Anterior cingulate cortex (tissue), 58 donors: ENCODE measurements at places on chromosomes 13 and 19.

DNA sequence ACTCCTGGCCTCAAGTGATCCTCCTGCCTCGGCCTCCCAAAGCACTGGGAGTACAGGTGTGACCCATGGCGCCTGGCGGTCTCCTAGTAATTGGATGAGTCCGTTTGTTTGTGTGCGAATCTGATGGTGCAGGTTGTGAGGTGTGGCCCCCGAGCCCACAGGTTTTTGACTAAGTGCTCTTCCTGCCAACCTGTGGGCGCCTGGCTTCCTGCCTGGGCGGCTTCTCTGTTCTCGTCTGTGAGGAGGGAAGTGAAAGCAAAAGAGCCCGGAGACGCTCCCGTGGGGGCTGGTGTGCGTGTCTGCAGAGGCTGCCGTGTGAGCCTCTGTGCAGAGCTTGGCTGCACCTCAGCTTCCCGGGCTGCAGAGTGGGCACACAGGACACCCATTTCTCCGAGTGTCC lies 10.0 kb downstream of the ARHGAP45 start:
- DNase-seq: no peak

- no peak for DNase-seq
Observed at GRCh38 chr19:1947651-1948209, 6.8 kb downstream of the CSNK1G2 start.

GRCh38 chr13:108226184-108226583 lies 8.0 kb downstream of the ABHD13 start:
- no peak for DNase-seq

GRCh38 chr19:6068711-6069110 lies 41.6 kb downstream of the RFX2 start:
- DNase-seq: no peak

DNA sequence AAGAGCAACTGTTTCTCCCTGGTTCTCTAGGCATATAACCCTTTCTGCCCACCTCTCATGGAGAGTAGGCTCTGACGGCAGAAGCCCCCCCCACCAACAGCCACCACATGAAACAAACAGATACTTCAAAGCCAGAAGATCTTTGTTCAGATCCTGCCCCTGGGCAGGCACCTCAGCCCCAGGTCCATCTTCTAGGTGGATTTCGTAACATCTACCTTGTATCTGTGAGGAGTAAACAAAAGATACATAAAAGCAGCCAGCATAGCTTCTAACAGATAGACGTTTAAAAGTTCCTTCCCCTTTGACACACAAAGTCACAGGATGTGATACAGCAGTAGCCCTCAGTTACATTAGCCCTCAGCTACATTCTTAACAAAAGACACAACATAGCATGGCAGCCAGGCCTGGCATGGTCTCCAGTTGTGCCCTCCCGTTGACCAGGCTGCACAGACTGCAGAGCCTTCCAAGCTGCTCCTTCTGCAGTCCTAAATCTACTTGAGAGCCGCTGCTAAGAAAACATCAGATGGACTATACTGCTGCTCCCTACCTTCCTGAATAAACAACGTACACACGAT lies 35.4 kb downstream of the BRD4 start:
- no peak for DNase-seq

DNA sequence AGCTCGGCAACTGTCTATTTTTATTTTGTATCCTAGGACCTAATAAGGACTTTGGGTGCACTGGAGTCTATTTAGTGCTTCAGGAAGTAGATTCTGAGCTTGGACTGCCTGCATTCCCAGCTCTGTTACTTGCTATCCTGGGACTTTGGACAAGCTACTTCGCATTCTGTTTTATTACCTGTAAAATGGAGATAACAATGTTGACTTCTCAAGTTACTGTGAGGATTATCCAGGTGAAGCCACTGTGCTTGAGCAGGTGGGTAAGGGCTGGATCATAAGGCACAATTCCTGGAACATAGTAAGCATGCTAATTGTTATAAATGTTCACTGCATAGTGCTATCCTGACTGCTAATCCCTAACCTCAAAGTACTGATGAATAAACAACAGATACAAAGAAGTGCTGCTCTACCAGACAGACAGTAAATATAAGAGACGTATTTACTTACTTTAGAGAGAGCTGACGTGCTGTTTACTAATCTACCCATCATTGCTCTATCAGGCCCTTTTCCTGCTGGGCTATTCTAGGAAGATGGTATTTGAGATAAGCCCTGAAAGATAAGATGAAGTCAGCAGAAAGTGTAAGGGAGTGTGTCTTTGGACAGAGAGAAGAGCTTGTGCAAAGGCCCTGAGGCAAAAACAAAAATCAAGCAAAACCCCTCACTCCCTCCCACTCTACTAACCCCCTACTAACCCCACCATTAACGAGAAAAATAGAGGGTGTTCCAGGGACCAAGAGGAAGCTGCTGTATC lies 50.8 kb upstream of the FLT1 start:
- no peak for DNase-seq

DNA sequence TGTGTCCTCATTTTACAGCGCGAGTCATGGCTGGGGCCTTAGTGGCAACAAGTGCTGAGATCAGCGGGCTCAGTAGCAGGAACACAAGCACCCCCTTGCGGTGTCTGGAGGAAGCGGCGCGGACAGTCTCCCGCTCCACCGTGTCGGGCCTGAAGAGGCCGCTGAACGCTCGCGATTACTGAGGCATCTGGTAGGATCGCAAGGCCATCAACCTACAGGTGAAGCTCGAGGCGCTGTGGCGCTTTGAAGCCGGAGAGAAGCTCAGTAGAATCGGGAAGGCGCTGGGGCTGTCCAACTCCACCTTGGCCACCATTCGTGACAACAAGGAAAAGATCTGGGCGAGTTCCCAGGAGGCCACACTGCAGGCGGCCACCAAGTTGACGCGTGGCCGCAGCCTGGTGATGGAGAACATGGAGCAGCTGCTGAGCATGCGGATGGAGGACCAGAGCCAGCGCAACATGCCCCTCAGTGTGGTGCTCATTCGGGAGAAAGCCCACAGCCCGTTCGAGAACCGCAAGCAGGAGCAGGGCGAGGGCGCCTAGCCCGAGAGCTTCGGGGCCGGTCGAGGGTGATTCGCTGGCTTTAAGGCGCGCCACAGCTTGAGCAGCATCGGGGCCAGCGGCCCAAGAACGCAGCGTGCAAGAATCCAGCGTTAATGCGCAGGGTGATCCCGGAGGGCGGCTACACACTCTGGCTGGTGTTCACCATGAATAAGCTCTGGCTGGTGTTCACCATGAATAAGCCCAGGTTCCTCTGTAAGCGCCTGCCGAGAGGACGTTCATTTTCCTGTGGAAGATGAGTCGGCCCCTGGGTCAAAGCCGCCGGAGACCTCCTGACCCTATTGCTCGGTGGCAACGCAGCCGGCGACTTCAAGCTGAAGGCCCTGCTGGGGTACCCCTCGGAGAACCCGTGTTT lies 8.3 kb upstream of the MZF1 start:
- DNase-seq: no peak

GRCh38 chr13:46389457-46390451 lies 2.7 kb upstream of the RUBCNL start:
- peak; percentile 70 for DNase-seq

GRCh38 chr19:3944018-3944721 lies 11.3 kb downstream of the NMRK2 start:
- no peak for DNase-seq

- no peak for DNase-seq
Observed at GRCh38 chr19:5661483-5661882, 18.8 kb downstream of the MICOS13 start.

DNA sequence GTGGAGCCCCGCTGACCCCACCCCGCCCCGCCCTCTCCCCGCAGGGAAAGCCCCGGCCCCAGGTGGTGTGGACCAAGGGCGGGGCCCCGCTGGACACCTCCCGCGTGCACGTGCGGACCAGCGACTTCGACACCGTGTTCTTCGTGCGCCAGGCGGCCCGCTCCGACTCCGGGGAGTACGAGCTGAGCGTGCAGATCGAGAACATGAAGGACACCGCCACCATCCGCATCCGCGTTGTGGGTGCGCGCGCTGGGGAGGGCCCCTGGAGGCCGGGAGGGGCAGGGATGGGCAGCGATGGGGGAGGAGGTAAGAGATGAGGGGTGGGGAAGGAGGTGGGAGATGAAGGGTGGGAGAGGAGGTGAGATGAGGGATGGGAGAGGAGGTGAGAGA lies 17.2 kb upstream of the EMC10 start:
- DNase-seq: no peak

DNA sequence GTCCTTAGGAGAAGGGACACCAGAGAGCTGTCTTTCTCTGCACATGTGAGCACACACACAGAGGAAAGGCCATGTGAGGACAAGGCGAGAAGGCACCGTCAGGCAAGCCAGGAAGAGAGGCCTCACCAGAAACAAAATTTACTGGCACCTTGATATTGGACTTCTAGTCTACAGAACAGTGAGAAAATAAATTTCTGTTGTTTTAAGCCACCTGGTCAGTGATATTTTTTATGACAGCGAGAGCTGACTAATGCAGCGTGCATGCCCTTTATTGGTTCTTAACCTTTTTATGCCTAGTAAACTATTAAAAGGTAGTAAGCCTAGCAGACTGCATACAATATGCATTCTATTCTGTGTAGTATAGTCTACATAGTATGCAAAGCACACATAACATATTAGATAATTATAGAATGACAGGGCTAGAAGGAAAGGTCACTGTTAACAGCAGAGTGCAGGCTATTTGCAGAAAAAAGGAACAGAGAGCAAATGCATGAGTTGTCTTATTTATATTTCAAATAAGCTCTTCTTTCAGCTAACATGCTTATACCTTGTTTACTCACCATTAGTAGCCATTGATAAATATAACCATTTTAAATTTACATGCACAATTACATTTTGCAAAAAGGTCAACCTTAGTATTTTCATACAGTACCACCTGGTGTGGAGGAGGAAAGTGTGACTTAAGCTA lies 25.2 kb upstream of the KATNAL1 start:
- no peak for DNase-seq

DNA sequence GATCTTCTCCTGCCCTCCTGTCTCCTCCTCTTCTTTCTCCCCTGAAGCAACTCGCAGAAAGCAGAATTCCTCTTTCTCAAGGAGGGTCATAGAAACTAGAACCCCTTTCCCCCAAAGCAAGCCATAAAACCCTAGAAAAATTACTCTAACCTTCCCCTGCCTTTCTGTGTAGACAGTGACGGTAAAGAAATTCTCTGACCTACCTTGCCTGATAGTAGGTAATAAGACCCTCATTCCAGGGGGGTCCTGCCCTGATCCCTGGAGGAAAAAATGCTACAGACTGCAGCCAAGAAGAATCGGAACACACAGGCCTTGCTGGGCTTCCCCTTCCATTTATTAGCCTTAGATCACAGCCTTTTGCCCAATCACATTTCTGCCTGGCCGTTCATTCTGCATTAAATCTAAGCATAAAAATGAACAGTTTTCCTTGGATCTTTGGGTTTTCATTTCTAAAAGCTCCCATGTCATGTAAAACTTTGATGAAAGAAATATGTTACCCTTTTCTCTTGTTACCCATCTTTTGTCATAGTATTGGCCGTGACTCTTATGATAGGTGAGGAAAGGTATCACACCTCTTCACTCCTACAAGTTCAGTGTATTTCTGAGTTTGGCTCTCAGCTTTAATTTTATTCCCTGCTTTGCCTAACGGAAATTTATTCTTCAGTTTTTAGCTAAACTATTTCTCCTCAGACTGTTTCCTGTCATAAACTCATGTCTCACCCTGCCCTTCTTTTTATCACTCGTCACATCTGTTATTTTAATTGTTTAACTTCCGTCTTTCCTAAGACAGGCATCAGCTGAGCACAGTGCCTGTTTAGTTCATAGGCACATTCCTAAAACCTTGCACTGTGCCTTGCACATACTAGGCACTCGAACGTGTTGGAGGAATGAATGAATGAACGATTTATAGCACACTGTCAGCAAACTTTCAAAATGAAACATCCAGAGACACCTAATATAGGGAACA lies 20.4 kb upstream of the CPB2 start:
- DNase-seq: no peak

- no peak for DNase-seq
Observed at GRCh38 chr19:6354098-6354674, 7.1 kb upstream of the CLPP start.

GRCh38 chr19:54077334-54077733 lies 3.8 kb downstream of the TARM1 start:
- DNase-seq: no peak

- DNase-seq: no peak
Observed at GRCh38 chr13:45747071-45747470, 45.0 kb downstream of the CBY2 start.

- no peak for DNase-seq
Observed at GRCh38 chr13:102847272-102848234, 1.7 kb downstream of the ERCC5 start.

GRCh38 chr19:3471954-3472655 lies 8.2 kb downstream of the SMIM24 start:
- peak; percentile 6 for DNase-seq

GRCh38 chr19:28034936-28035335 lies 1178.0 kb downstream of the UQCRFS1 start:
- no peak for DNase-seq

DNA sequence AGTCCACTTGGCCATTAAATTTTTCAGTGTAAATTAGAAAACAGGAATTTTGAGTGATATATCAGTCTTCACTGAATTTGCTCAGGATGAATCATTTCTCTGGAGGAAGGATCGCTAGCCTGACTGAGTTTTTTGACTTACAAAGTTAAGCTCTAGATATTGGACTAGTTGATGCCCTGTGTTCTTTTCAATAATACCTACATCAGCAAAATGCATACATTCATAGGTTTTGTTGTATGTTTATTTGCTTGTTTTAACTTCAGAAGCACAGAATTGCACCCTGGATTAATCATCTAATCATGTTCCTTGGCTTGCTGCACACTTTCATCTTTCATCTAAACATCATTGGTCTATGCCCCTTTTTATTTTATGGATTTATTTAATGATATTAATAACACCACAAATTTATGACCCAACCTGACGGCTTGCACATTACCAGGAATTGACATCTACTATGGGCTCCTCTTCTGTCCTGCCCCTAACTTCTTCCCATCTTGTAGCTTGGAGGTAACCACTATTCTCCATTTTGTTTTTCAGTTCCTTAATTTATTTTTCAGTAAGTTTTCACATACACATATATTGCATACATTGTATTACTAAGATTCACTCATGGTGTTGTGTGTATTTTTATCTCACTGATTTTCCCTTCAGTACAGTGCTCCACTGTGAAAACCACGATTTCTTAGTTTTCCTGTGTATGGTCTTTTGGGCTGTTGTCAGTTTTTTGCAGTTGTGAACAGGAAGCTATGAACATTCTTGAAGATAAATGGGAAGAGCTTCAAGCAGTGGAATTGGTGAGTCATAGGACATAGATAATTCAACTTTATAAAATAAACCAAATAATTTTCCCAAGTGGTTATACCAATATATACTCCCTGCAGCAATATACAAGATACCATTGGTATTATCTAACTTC lies 23.3 kb downstream of the COMMD6 start:
- DNase-seq: no peak
